ENCODE measurements at places on chromosomes 2 and 18. TPM values are rescaled to one million over a fixed set of nuclear protein-coding genes. Genes with fewer than 3 reads are reported as not detected.

DNA sequence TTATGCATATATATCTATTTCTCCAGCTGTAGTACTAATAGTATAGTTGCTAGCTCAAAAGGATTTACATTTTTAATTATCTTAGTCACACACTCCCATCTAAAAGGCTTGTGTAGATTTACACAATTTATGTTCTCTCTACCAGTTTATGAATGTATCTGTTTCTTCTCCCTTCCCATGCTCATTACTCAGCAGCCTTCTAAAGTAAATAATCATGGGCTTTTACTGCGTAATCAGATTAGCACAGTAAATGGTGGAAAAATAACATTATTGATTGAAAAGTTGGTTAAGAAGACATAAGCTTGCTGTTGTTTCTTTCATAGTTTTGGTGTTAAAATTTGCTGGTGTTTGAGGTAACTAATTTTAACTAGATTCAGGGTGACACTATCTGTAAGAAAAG lies 81.8 kb downstream of the PTPN4 start:
- H3K27ac ChIP-seq, result no peak overlapping the region
- no peak overlapping the region for H3K4me3 ChIP-seq
- DNase-seq, result no peak
- H3K36me3 ChIP-seq, result no peaks in the 10 kb centered on the region

- no peak overlapping the region for H3K27ac ChIP-seq
- DNase-seq, result no peak
- no peaks in the 10 kb centered on the region for H3K4me1 ChIP-seq
- H3K36me3 ChIP-seq, result no peaks in the 10 kb centered on the region
- H3K4me3 ChIP-seq, result no peak overlapping the region
- H3K27me3 ChIP-seq, result no peaks in the 10 kb centered on the region
Measured at GRCh38 chr18:31268985-31269406, 49.0 kb upstream of the DSG1 start.

GRCh38 chr2:63856303-63856603 lies 14.6 kb downstream of the UGP2 start:
- peaks cover 27% of the 10 kb centered on the region for H3K4me1 ChIP-seq
- H3K36me3 ChIP-seq, result peaks cover 13% of the 10 kb centered on the region
- H3K27ac ChIP-seq, result peak overlapping the region; percentile 81

The REG3G gene
- not detected for total RNA-seq

The PLB1 gene
- total RNA-seq, result 6.4 TPM

- H3K4me1 ChIP-seq, result peaks cover 15% of the 10 kb centered on the region
- no peak overlapping the region for H3K27ac ChIP-seq
- no peaks in the 10 kb centered on the region for H3K36me3 ChIP-seq
Measured at GRCh38 chr2:230592775-230593174, 119.9 kb upstream of the CAB39 start.

GRCh38 chr2:95046371-95047112 lies 21.0 kb downstream of the MAL start:
- DNase-seq, result no peak
- peaks cover 68% of the 10 kb centered on the region for H3K4me1 ChIP-seq
- H3K36me3 ChIP-seq, result peaks cover 78% of the 10 kb centered on the region
- peak overlapping the region; percentile 54 for H3K27ac ChIP-seq
- H3K4me3 ChIP-seq, result no peak overlapping the region
- no peaks in the 10 kb centered on the region for H3K27me3 ChIP-seq

Data from naive thymus-derived CD4-positive, alpha-beta T cell (primary cell).